ENCODE measurements at places on chromosomes 5 and 9. TPM values are rescaled to one million over a fixed set of nuclear protein-coding genes. Genes with fewer than 3 reads are reported as not detected.

DNA sequence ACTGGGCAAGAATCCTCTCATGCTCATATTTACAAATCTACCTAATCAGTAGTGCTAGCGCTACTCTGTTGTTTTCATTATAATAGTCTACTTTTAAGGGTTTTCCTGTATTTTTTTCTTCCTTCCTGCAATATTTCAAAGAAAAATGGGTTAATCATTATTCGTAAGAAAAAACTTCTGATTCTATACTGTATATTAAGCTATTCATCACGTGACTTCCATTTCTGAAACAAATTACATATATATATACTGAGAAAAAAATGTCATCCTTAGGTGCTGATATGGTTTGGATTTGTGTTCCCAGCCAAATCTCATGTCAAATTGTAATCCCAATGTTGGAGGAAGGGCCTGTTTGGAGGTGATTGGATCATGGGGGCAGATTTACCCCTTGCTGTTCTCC, 197.0 kb downstream of the FBXL17 start:
- DNase-seq: no peak

DNA sequence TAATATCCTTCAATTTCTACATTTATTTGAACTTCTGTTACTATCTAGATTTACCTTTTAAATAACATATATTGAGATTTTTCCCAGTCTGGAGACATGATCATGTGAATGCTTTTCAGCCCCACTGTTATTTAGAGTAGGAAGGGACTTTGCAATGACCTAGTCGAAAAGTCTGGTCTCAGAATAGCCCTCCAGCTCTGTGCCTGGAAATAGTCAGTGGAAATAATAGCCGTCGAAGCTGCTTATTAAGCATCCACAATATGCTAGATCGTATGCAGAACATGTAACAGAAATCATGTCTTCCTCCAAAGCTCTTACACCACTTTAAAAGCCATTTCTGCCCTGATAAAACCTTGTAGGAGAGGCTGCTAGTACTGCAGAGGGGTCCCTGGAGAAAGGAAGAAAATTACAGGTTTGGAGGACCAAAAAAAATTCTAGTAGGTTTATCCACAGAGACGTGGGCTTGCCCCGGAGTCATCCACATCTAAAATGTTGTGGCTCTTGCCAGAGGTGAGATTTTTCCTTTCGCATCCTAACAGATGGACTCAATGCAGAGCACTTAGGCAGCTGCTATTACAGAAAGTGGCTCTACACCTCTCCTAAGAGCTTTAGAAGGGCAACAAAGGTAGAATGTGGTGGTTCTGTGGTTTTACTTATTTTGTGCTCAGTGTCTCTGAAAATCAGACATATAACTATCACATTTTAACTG, 2.5 kb upstream of the FGF1 start:
- no peak for DNase-seq

CA9 gene
- 1.6 TPM for total RNA-seq

DNA sequence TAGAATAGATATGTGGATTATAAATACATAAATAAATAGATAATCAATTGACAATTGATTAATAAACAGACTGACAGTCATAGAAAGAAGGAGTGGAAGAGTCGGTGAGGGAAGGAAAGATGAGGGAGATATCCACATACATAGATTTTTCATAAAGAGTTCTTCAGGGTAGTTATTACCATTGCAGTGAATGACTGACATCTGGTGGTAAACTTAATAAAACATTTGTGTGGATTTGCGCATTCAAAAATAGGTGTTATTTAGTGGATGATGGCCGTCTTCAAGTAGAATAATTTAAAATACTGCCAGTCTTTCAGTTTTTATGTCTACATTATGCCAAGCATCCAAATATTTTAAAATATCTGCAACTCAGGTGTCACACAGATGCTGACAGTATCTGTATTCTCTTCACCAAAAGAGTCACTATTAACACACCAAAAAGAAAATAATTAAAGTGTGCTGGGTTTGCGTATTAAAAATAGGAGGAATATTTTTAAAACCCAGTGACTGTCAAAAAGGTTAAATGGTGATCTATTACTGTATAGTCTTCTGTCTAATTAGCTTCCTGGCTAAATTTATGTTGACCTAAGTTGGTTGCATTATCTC, 78.8 kb downstream of the GIN1 start:
- DNase-seq: no peak

All from ovary (tissue), 10 donors.